Activated CD4-positive, alpha-beta T cell treated with anti-CD3 and anti-CD28 coated beads, Interleukin-2, amount 10 ng/mL, durations not matched to agents 24 days and 14 days (primary cell): ENCODE measurements at places on chromosomes 3 and 15. TPM values are rescaled to one million over a fixed set of nuclear protein-coding genes. Genes with fewer than 3 reads are reported as not detected.

PLCH1 gene
- 0.38 TPM in 1 of 2 replicates, not detected in the other for total RNA-seq

TRIM42 gene
- total RNA-seq, result not detected in 2 replicates

KY gene
- total RNA-seq, result not detected in 2 replicates

CLDN16 gene
- total RNA-seq, result not detected in 2 replicates

SOX14 gene
- not detected in 2 replicates for total RNA-seq

RTP3 gene
- not detected in 2 replicates for total RNA-seq

ZFAND6 gene
- 40.4 and 43.5 TPM in 2 replicates for total RNA-seq

STAC gene
- not detected in 2 replicates for total RNA-seq

VWA5B2 gene
- total RNA-seq, result not detected in 2 replicates

PAQR9 gene
- total RNA-seq, result not detected in 2 replicates

LRRIQ4 gene
- total RNA-seq, result 0.09 and 0.21 TPM in 2 replicates

KIF15 gene
- total RNA-seq, result 26.5 and 28.3 TPM in 2 replicates

EPHA3 gene
- not detected in 2 replicates for total RNA-seq
